ENCODE measurements at places on chromosomes 1 and 21.
A peak's percentile ranks its signal among the peaks of the same experiment; 100 is the strongest.

- no peak for DNase-seq
These were observed 129.3 kb downstream of the SIM2 start for GRCh38 chr21:36828208-36828607.

GRCh38 chr21:31429506-31429905 is 85.4 kb upstream of the TIAM1 start:
- no peak for DNase-seq

DNA sequence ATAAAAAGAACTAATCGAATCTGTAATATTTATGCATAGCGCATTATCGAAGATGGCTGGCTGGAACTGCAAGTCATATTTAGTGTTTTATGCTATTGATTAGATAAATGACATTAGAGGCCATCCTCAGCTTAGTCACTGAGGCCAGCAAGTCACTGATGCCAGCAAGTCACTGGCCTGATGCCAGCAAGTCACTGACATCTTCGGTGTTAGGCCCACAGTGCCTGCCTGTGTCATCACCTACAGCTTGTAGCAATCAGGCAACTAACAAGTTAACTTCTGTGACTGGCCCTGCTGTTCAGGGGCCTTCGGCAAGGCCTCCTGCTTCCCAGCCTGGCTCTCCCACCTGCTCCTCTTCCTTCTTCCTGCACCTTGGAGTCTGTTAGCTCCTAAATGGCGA is 65.6 kb upstream of the SCCPDH start:
- DNase-seq = no peak

GRCh38 chr21:37765221-37765900 is 150.9 kb downstream of the KCNJ6 start:
- no peak for DNase-seq

GRCh38 chr1:160124705-160125478 is 9.3 kb downstream of the ATP1A2 start:
- peak; percentile 62 for DNase-seq

- DNase-seq = no peak
These were observed 231.3 kb downstream of the SETD4 start for GRCh38 chr21:35829067-35829466.

GRCh38 chr1:51019811-51020210 is 49.8 kb downstream of the CDKN2C start:
- peak; percentile 85 for DNase-seq

GRCh38 chr1:241316372-241316771 is 40.6 kb downstream of the RGS7 start:
- DNase-seq = no peak

DNA sequence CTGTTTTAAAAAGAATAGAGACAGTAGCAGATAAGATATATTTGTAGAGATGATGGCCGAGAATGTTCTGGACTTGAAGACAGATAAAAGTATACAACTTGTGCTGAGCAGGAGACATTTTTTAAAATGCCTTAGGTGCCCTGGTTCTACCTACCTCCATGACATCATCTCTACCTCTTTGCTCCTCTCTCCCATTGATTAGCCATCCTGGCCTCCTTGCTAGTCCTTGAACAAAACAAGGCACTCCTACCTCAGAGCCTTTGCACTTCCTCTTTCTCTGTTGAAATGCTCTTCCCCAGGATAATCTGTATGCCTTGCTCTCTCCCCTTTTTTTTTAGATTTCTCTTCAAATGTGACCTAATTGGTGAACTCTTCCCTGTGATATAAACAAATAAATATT is 92.6 kb upstream of the MAGI3 start:
- no peak for DNase-seq

GRCh38 chr1:218383681-218384080 is 38.5 kb downstream of the TGFB2 start:
- DNase-seq = no peak

DNA sequence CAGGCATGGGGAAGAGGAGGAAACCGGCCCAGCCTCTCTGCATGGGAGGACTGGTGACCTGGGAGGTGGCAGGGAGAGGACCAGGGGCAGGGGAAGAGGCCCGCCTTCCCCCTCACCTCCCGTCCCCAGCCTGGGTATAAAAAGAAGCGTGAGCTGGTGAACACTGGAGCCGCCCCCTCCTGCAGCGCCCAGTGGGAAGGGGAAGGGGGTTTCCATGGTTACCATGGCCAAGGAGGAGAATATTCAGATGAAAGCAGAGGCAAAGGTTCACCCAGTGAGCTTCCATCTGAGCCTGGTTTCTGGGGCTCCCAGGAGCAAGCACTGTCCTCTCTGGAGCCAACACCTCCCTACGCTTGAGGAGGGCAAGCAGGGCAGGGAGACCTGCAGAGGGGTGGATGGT is 54.9 kb downstream of the ACOT7 start:
- DNase-seq = no peak

DNA sequence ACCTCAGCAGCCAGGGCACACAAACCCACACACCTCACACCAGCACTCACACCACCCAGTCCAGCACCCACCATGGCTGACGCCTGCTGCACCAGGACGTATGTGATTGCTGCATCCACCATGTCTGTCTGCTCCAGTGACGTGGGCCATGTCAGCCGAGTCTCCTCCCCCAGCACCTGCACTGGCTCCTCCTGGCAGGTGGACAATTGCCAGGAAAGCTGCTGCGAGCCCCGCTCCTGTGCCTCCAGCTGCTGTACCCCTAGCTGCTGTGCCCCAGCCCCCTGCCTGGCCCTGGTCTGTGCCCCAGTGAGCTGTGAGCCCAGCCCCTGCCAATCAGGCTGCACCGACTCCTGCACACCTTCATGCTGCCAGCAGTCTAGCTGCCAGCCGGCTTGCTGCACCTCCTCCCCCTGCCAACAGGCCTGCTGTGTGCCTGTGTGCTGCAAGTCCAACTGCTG is at the start of gene KRTAP10-8:
Gene KRTAP10-8 (plus strand): TSS at position 51 of the 458 bp plus-strand sequence. CDS start 22 bp downstream, at position 73.
- DNase-seq = no peak

- no peak for DNase-seq
These were observed 106.9 kb upstream of the SERBP1 start for GRCh38 chr1:67536957-67537666.

GRCh38 chr1:236524142-236524894 is 536 bp downstream of the LGALS8 start:
- peak; percentile 92 for DNase-seq

- no peak for DNase-seq
These were observed 16.7 kb upstream of the TIAM1 start for GRCh38 chr21:31360717-31361116.

GRCh38 chr1:200206340-200206739 is 178.8 kb downstream of the NR5A2 start:
- DNase-seq = peak; percentile 39

DNA sequence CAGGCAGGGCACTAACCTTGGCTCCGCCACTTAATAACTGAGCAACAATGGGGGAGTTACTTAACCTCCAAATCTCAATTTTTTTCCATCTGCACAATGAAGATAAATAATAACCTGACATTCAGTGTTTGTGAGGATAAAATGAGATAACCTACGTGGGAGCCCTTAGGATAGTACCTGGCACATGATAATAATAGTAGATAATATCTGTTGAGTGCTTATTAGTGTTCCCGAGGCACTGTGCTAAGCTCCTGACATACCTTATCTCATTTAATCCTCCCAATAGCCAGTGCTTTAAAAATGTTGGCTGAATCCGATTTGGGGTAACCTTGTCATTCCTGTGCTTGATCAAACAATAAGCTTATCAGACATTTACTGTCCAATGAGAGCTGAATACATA is 128.7 kb upstream of the UBE2U start:
- DNase-seq = no peak

DNA sequence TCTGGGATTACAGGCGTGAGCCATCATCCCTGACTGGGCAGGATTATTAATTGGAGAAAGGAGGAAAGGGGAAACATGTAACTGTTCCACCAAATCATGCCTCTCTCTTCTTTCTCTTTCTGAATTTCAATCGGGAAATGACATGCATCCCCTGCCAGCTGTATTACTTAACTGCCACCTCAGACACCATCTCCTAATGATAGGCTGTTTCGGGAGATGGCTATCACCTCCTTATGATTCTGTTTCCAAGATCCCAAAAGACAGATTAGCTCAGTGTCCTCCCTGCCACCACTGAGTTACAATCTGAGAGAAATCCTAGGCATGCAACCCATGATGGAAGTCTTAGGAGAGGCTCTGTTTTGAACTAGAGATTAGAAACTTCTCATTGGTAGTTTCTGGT is 67.5 kb downstream of the MIS18A start:
- no peak for DNase-seq
